ENCODE measurements at places on chromosomes 11 and 22. TPM values are rescaled to one million over a fixed set of nuclear protein-coding genes. Genes with fewer than 3 reads are reported as not detected.

FAM111B gene
- 22.4 TPM for total RNA-seq

RELA gene
- total RNA-seq = 17.9 TPM

LRRN4CL gene
- 12.2 TPM for total RNA-seq

CLDN5 gene
- total RNA-seq = 1.1 TPM

EHF gene
- not detected for total RNA-seq

OR4X1 gene
- not detected for total RNA-seq

LINC01488 gene
- not detected for total RNA-seq

P2RX6 gene
- 0.44 TPM for total RNA-seq

FAU gene
- total RNA-seq = 229 TPM

MOB2 gene
- total RNA-seq = 19.9 TPM

SLC22A9 gene
- total RNA-seq = not detected

PDE3B gene
- total RNA-seq = 2.7 TPM

TTC36 gene
- total RNA-seq = 0.22 TPM

PARVB gene
- 29.5 TPM for total RNA-seq

CYB5R2 gene
- 20.0 TPM for total RNA-seq
